Left lobe of liver (tissue), 2 donors: ENCODE measurements at places on chromosomes 5 and 9. TPM values are rescaled to one million over a fixed set of nuclear protein-coding genes. Genes with fewer than 3 reads are reported as not detected.
A peak's percentile ranks its signal among the peaks of the same experiment; 100 is the strongest.

- no peak for DNase-seq
Measured at GRCh38 chr5:74153255-74153790, 487.2 kb downstream of the ENC1 start.

GRCh38 chr9:83620841-83621636 lies 1.9 kb upstream of the IDNK start:
- peak; percentile 81 for DNase-seq

GRCh38 chr5:143248822-143249579 lies 154.5 kb downstream of the NR3C1 start:
- DNase-seq: peak; percentile 65

DNA sequence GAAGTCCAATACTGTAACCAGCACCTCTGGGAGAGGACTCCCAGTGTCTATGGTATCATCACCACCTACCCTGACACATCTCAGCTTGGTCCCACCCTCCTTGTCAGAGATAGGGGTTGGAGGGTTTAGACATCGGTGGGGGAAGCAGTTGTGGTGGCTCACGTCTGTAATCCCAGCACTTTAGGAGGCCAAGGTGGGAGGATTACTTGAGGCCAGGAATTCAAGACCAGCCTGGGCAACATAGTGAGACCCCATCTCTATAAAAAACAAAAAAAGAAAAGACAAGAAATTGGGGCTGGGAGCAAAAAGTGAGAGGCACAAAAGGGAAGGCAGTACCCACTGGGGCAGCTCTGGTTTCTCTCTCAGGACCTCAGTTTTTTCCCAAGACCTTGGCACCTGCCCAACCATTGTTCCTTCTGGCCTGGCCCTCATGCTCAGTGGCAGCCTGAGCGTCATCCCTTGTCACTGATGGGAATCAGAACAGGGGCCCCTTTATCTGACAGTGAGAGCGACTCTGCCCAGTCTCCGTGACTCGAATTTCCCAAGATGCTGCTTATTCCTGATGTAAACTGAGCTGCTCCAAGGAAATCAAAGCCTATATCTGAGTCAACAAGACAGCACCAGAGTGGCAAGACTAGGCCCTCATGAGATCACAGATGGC lies 80.5 kb upstream of the HSPA9 start:
- DNase-seq: no peak

- no peak for DNase-seq
Measured at GRCh38 chr9:125758986-125759763, 12.0 kb downstream of the PBX3 start.

DNA sequence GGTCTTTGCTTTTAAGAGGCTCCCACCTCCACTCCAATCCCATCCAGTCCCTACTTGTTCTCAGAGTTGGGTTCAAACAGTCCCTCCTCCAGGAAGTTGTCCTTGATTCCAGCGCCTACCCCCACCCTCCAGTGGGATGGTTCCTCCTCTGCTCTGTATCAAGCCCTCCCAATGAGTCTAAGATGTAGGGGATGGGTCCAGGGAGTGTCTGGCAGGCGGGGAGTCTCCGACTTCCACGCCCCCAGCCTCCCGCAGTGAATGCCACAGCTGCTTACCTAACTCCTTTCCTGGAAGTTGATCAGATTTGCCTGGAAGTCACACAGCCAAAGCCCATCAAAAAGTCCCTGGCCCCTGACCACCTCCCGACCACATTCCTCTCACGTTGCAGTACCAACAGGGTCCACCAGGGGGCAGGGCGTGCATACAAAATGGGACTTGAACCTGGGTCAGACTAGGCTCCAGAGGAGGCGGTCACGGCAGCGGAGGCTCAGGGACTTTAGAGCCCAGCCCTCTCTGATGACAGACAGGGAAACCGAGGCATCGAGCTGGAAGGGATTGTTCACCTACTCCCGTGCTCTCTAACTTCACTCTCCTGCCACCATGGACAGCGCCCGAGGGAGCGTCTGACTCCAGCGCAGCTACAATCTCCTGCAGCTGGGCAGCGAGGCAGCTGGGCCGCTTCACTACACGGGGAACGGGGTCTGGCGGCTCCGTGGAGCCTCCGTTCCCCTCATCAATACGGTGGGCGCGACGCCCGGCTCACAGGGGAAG lies 25.0 kb upstream of the TDRD7 start:
- DNase-seq: peak; percentile 71

GRCh38 chr9:115035841-115036612 lies 81.9 kb downstream of the TNC start:
- DNase-seq: no peak

DNA sequence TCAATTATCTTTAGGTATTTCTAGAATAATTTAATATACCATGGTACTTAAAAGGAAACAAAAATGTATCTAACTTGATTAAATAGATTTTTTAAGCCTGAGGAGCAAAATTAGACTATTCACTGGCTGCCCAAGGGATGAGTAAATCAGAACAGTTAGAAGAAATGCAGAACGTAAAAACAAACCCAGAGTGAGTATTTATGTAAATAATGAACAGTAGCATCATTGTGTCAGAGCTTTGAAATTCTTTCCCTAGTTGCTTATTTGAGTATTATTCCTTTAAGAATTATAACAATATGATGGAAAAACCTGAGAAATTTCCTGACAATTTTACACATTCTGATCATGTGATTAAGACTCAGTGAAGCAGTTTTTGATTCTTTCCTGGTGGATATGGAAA lies 200.9 kb downstream of the GDNF start:
- DNase-seq: no peak

GRCh38 chr9:121658166-121658565 lies 6.7 kb downstream of the DAB2IP start:
- no peak for DNase-seq

DNA sequence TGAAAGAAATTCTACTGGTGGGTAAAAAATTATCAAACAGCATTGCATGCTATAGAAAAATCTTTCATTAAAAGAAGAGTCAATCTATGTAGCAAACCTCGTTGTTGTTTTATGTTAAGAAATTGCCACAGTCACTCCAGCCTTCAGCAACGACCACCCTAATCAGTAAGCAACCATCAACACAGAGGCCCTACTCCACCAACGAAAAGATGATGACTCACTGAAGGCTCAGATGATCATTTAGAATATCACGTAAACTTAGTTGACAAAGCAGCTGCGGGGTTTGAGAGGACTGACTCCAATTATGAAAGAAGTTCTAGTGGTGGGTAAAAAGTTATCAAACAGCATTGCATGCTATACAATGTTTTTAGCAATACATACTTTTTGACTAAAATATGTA lies 242.6 kb downstream of the DRD1 start:
- no peak for DNase-seq

DNA sequence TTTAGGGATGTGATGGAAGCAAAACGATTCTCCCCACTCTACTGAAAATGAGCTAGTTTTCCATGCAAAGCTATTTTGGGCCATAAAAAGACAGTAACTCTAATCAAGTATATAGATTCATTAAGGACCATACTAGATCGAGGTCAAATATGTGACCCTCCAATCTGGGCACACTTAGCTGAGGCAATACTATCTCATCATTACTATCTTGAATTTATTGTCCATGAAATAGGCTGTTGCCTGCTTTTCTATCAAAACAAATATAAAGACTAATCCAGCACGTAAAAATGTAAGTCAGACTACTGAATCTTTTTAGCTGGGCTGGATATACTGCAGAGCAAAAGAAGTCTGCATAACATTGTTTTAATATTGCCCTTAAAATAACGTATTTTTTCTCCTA lies 943.1 kb downstream of the NR2F1-AS1 start:
- no peak for DNase-seq

- no peak for DNase-seq
Measured at GRCh38 chr9:78811622-78812276, 514.8 kb downstream of the PSAT1 start.

GRCh38 chr5:119418606-119419100 lies 33.6 kb upstream of the HSD17B4 start:
- no peak for DNase-seq

DNA sequence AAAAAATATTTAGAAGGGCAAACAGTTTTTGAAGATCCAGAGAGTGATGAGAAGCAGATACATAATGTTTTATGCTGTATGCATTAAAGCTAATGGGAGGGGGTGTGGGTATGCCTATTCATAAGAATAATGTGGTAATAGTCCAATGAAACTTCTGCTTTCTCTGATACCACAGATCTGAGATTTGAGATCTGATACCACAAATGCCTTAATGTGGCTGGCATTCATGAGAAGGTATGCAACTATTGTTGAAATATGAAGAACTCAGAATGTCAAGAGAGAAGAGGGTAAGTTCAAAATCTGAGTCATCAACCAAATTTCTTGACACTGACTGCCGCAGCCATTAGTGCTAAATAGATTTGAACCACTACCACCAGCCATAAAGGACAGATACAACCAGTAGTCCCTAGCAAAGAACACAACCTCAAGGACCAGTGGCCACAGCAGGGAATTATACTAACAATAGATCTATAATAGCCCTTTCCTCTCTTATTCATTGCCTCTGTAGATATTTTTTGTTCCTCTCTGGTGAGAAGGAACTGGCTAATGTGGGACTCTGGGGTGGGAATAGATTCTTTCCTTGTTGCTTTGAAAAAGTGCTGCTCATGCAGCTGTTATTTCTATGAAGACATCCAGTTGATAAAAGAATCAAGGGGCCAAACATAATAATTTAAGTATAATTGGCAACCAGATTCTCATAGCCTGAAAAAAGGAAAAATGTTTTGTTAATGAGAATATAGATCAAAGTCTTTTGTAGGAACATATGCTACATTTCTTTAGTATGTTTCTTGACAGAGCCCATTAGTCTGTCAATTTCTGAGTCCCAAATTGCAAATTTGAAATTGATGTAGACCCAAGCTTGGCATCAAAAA lies 256.5 kb upstream of the ZNF608 start:
- no peak for DNase-seq

DNA sequence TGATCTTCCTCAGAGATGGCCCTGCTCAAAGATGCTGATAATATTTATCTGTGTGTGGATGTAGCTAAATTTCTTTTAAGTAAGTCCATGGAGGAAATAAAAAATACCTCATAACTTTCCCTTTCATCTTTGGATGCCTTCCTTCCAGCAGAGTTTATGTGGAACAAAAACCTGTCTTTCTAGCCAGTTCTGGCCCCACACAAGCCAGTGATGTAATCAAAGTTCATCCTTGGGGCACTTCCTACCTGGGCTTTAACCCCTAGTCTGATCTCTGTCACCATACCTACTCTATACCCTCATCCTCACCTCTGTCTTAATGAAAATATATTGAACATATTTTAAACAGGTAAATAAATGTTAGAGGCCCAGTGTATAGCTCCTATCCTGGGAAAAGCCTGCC lies 39.8 kb upstream of the RASGRF2 start:
- DNase-seq: no peak

DNA sequence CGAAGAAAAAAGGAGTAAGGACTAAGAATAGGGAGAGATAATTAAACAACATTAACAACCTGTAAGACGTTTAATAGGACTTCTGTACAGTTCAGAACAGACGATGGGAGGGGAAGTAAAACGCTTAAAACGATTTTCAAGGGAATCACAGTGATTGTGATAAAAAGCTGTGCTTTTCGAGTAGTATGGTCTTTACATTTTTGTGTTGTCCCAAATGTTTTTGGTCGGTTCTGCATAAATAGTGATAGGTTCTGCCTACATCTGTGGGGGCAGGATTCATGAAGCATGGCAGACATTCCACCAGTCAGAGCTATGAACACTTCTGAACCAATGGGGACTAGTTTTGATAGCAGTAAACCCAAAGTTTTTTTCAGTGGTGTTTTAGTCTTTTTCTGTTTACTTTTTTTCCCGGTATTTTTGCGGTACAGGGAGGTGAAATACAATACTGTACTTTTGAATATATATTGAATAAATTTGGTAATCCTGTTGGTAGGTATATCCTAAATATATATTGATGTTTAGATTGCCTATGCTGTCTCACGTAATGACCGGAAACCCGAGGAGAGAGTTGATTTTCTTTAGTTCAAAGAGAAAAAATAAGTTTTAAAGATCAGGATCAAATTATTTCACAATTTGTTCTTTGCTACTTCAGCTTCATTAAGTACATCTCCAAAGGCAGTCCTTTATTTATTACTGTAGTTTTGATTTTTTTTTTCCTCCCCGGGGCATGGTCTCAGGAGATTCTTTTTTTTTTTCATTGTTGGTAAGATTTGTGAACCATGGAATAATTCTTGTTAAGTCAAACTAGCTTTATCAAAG lies 1.3 kb downstream of the ERBIN start:
- no peak for DNase-seq

- DNase-seq: no peak
Measured at GRCh38 chr5:131505237-131505908, 129.7 kb downstream of the RAPGEF6 start.

DNA sequence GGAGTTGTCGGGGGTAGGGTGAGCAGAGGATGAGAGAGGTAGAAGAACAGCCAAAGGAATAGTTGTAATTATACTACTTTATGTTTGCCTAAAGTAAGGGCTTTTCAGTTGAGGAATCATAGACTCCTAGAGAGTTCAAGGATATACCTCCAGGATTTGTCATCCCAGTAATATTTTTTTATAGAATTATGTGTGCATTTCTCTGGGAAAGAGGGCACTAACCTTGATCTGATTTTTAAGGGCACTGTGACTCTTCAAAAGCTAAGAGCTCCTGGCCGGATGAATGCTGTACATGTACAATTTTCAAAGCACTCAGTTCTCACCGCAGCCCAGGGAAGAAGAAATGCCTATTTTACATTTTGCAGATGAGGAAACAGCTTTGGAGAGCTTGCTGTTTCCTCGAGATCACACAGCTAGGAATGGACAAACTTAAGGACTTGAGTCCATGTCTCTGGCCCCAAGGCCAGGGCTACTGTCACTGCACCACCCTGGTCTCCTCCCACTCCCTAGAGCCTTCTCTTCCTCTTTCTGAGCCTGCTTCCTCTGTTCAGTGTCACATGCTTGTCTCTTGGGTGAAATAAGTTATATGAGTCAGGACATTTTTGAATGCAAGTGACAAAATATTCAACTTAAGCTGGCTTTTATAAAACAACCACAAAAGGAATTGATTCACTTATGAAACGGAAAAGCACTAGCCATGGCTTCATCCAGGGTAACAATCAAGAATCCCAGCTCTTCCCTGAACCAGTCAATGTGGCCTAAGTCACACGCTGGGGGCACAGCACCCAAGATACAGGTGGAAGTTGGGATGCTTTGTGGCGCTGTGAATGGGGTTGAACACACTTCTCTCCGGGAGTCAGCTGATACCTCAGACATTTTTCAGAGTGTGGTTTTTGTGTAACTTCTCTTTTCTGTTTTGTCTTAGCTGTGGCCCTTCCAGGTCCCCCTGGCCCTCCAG lies 45.7 kb upstream of the TGFBR1 start:
- no peak for DNase-seq

SPINK7 gene
- total RNA-seq: not detected

SLC34A1 gene
- 3.0 TPM for total RNA-seq

AFAP1L1 gene
- total RNA-seq: 2.6 TPM

NFIL3 gene
- total RNA-seq: 12.0 TPM

PLAC8L1 gene
- total RNA-seq: not detected

TEX48 gene
- not detected for total RNA-seq
